ENCODE measurements at places on chromosomes 12 and 14. TPM values are rescaled to one million over a fixed set of nuclear protein-coding genes. Genes with fewer than 3 reads are reported as not detected.

Gene SCARB1
- 106 TPM for total RNA-seq

Gene OR6C4
- total RNA-seq: not detected

Gene LRTM2
- not detected for total RNA-seq

Gene OR4K5
- total RNA-seq: not detected

Gene DLGAP5
- total RNA-seq: 54.1 TPM

Gene GPD1
- 1.5 TPM for total RNA-seq
